Chondrocyte (in vitro differentiated cells): ENCODE measurements at places on chromosomes 1 and 21. TPM values are rescaled to one million over a fixed set of nuclear protein-coding genes. Genes with fewer than 3 reads are reported as not detected.

GRCh38 chr1:70518106-70518505 lies 107.0 kb downstream of the CTH start:
- H3K4me3 ChIP-seq: no peak overlapping the region
- H3K36me3 ChIP-seq: no peaks in the 10 kb centered on the region
- no peak overlapping the region for H3K27ac ChIP-seq
- no peaks in the 10 kb centered on the region for H3K4me1 ChIP-seq

DNA sequence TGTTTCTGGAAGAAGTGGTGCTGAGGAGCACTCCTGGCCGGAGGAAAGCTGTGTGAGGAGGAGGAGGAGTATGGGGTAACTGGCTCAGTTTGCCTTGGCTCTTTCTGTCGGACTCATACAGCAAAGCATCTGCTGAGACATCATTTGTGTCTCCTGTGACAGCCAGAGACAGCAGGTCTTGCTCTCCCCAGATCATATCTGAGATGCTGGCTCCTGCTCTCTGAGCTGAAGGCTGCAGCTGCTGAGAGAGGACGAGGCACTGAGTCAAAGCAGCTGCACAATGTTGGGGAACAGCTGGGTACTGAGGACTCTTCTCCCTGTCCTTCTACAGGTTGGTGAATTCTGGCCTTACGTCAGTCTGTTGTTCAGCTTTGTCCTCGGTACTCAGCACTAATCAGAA lies 14.3 kb downstream of the OR2B11 start:
- H3K4me3 ChIP-seq: no peak overlapping the region
- H3K27ac ChIP-seq: no peak overlapping the region
- peaks cover 4% of the 10 kb centered on the region for H3K4me1 ChIP-seq
- no peaks in the 10 kb centered on the region for H3K36me3 ChIP-seq

DNA sequence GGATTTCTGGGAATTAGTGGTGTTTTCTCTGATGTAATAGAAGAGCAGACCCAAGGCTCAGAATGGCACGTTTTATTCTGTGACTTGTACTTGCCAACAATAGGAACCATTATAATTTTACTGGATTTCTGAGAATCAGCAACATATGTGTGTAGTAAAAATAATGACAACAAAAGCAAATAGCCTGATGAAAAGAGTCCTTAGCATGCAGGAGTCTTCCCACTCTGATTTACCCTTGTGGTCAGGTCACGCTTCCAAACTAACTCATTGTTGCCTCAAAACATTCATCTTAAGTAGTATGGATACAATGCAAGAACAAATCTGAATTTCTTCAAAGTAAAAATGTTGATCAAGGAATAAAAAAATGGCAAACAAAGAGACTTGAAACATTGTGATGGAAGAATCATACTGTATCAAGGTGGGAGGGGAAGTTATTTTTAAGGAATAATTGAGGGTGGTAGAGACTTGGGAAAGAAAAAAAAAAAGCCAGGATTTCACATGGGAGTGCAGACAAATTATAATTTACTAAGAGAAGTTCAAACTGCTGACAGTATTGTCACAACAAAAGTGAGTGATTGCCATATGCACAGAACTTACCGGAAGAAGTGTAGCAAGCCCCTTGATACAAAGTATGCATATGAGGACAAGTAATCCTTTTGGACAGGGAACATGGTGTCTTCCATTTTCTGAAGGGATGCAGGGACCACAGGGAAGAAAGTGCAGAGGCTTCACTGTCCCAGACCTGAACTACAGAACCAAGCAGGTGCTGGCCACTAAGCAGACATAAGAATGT lies 31.2 kb upstream of the RGL1 start:
- no peaks in the 10 kb centered on the region for H3K27me3 ChIP-seq
- no peak for DNase-seq
- H3K4me1 ChIP-seq: peaks cover 18% of the 10 kb centered on the region
- no peak overlapping the region for H3K27ac ChIP-seq

- H3K27ac ChIP-seq: no peak overlapping the region
- no peak overlapping the region for H3K4me3 ChIP-seq
- no peaks in the 10 kb centered on the region for H3K4me1 ChIP-seq
- H3K36me3 ChIP-seq: no peaks in the 10 kb centered on the region
Measured at GRCh38 chr1:199878823-199879222, 148.7 kb upstream of the NR5A2 start.

- H3K4me1 ChIP-seq: peaks cover 13% of the 10 kb centered on the region
- peak overlapping the region; percentile 28 for H3K27ac ChIP-seq
- DNase-seq: no peak
- no peaks in the 10 kb centered on the region for H3K27me3 ChIP-seq
- H3K4me3 ChIP-seq: no peak overlapping the region
- peaks cover 3% of the 10 kb centered on the region for H3K36me3 ChIP-seq
Measured at GRCh38 chr1:245216366-245217115, 61.8 kb downstream of the KIF26B start.

DNA sequence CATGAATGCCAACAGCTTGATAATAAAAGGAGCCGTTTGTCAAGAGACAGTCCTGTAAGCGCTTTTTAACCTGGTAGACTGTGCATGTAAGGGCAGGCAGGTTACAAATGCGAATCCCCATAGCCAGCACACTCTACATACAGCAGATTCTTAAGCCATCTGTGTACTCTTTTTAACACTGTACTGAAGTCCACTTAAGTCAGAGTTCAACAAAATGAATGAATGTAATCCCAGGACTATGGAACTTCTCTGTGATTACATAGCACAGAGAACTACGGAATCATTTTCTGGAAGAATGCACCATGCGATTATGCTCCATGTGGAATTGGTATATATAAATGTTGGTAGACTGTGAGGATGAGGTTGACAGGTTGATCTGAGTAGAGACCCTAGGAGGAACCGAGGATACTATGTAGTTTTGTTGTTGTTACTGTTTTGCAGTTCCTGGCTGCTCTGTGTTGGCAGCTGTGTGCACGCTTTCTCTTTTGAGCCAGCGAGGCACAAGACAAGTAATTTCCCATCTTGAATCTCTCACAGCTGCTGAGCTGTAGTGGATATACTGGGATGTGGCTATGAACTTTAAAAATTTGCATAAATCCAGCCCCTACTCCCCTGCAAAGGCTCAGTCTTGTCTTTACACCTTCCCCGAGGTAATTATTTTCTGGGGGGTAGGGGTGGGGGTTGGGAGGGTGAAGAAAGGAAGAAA lies 21.9 kb downstream of the LRRC8D start:
- peak overlapping the region; percentile 78 for H3K4me3 ChIP-seq
- H3K36me3 ChIP-seq: no peaks in the 10 kb centered on the region

DNA sequence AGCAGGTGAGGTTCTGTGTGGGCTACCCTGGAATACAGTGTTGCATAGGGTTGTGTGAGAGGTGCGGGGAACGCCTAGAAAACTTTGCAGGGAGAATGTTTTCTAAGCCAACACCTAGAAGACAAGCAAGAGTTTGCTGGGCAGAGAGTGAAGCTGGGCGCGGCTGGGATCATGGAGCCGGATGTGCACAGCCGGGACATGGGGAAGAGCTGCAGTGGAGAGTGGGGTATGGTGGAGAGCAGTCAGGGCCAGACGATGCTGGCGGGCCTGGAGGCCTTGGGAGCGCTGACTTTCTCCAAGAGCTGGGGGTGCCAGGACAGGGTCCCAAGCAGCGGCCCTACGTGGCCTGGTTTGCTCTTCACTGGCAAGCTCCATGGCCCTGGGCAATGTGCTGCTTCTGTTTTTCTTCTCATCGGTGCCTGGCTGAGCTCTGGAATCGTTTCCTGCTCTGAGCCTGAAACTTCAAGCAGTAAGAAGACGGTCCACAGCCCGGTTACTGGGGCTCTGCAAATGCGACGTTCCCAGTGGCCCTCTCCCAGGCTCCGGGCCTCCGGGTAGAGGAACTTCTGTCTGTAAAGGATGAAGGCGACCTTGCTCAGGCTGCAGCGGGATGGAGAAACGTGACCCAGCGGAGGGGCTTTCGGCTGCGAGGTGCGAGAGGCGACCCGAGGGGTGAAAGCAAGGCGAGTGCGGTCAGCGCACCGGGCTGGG lies 51.9 kb upstream of the CD34 start:
- H3K27ac ChIP-seq: peak overlapping the region; percentile 90
- peaks cover 24% of the 10 kb centered on the region for H3K4me1 ChIP-seq
- H3K36me3 ChIP-seq: no peaks in the 10 kb centered on the region
- H3K4me3 ChIP-seq: peak overlapping the region; percentile 80

DNA sequence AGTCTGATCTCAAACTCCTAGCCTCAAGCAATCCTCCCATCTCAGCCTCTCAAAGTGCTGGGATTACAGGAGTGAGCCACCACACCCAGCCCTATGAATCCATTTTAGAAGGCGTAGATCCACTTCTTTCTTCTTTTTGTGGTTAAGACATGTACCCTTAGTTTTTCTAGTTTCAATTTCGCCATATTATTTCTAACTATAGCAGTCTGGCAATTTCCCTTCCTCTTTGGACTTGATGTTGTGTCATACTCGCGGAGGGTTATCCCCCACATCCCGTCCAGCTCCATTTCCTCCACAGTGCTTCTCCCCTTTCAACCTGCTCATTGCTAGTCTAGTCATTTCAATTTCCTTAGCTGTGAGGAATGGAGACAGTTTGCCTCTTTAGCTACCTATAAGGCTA lies 5.2 kb upstream of the LRRC8D start:
- no peak for DNase-seq
- H3K27ac ChIP-seq: no peak overlapping the region
- H3K36me3 ChIP-seq: no peaks in the 10 kb centered on the region
- H3K27me3 ChIP-seq: no peaks in the 10 kb centered on the region
- peaks cover 7% of the 10 kb centered on the region for H3K4me1 ChIP-seq

DNA sequence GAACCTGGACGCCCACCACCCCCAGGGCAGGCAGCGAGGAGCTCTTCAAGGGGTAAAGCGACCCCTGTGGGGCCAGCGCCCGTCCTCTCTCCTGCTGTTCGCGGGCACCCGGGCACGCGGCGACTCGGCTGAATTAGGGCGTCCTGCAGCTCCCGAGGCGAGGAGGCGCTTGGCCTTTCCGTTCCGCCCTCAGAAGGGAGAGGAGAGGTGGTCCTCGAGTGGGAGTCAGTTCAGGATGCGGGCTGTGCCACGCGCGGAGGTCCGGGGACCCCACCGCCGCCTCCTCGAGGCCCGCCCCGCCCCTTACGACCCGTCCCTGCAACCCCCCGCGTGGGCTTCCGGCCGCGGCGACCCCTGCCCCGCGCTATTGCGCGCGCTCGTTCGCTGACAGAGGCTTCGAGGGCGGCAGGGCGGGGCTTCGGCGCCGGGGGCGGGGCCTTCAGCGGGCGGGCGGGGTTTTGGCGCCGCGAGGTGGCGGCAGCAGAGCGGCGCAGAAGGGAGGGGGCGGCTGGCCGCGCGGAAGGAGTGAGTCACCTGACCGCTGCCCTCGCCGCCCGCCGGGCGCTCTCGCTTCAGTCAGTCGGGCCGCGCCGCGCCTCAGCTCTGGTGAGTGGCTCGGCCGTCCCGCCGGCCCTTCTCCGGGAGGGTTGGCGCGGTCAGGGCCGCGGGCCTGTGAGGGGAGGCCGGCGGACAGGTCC lies at the start of gene BACH1:
Gene BACH1 (plus strand): TSS at position 575 of the 698 bp plus-strand sequence. CDS start 22,359 bp downstream, outside the sequence.
- no peaks in the 10 kb centered on the region for H3K27me3 ChIP-seq
- H3K36me3 ChIP-seq: no peaks in the 10 kb centered on the region
- DNase-seq: peak; percentile 98
- H3K4me3 ChIP-seq: peak within 1 kb of the TSS; percentile 81

- H3K36me3 ChIP-seq: peaks cover 27% of the 10 kb centered on the region
- peaks cover 13% of the 10 kb centered on the region for H3K4me1 ChIP-seq
- DNase-seq: no peak
Measured at GRCh38 chr1:180040034-180040433, 85.4 kb downstream of the CEP350 start.

DNA sequence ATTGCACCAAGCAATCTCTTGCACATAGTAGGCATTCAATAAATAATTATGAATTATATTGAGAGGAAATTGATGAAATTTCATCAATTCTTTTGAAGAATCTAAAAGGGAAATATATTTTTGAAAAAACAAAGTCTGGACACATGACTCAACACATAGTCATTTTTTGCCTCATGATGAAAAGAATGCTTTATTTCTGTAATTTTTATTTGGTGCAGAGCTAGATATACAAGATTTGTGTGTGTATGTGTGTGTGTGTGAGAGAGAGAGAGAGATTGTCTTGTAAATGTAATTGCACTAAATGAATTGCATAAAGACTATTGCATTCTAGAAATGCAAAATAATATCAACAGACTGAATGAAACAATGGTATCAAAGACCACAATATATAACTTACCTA lies 206.2 kb upstream of the C1orf87 start:
- H3K27me3 ChIP-seq: no peaks in the 10 kb centered on the region
- no peak overlapping the region for H3K4me3 ChIP-seq
- no peak for DNase-seq

GRCh38 chr1:56237491-56238064 lies 341.8 kb downstream of the PLPP3 start:
- no peaks in the 10 kb centered on the region for H3K27me3 ChIP-seq
- peaks cover 4% of the 10 kb centered on the region for H3K4me1 ChIP-seq
- H3K27ac ChIP-seq: no peak overlapping the region
- DNase-seq: no peak

DNA sequence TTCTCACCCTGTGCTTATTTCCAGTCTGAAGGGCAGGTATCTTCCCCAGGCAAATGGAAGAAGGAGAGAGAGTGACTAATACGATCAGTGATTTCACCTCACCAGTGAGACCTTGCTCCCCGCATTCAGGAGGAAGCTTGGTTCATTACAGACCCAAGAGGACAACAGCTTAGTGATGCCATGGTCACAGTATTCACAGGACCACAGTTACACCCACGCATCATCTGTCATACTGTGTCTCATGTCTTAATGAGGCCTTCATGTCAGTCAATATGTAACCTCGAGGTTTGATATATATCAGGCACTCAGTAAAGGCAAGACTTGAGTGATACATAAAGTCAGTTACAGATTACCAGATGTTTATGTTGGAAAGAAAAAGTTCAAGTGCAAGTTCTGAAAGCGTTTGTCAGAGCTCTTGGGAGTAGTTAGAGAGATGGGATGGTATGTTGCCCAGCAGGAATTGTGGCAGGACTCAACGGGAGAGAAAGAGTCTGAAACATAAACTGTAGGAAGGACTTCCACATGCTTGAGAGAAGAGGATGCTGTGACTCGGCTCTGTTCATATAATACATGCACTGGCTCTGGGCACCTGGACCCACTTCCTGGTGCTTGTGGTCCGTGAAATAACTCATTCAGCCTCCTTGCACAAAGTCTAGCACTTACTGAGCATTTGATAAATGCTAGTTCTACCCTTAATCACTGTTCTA lies 33.3 kb downstream of the GNPAT start:
- no peak overlapping the region for H3K4me3 ChIP-seq
- no peak for DNase-seq
- no peaks in the 10 kb centered on the region for H3K27me3 ChIP-seq
- H3K27ac ChIP-seq: no peak overlapping the region
- H3K4me1 ChIP-seq: peaks cover 23% of the 10 kb centered on the region

GRCh38 chr21:41970106-41970391 lies 16.2 kb upstream of the C2CD2 start:
- H3K4me3 ChIP-seq: no peak overlapping the region
- no peak overlapping the region for H3K27ac ChIP-seq
- peaks cover 5% of the 10 kb centered on the region for H3K4me1 ChIP-seq

Gene PIGK
- 39.7 to 56.4 TPM (median 41.5 TPM) in 3 replicates for total RNA-seq

Gene C1orf115
- total RNA-seq: 2.0 to 3.5 TPM (median 3.4 TPM) in 3 replicates

Gene GPR3
- total RNA-seq: 0.26 to 0.56 TPM (median 0.32 TPM) in 3 replicates

Gene RHBG
- total RNA-seq: not detected in 3 replicates
